ENCODE measurements at places on chromosomes 13 and 19.
A peak's percentile ranks its signal among the peaks of the same experiment; 100 is the strongest.

DNA sequence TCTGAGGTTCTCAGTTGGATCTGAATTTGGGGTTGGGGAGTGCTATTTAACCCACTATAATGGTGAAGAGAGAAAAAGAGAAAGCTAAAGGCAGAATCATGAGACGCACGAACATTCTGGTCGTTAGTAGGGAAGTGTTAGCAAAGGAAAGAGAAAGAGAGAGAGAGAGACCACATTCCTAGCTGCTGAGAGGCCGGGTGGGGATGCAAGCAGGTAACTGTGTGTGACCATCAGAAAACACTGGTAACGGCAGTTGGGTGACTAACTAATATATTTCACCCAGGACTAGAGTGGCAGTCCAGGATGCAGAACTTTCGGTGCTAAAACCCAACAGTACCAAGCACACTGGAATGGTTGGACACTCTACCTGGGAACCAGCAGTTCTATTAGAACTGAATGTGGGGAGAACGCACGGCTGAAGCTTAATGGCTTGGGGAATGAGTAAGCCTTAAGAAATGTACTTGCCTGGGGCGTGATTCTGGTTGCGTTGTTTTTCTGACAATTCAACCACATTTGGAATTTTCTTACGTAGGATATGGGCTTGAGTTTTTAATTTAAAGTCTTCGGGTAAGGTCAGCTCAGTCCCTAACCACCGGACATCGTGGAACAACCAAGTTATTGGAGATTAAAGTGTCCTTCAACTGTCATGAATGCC is 130.2 kb downstream of the DNAJC15 start:
- no peak for DNase-seq

- no peak for DNase-seq
Measured at GRCh38 chr19:10422046-10422461, 1.7 kb downstream of the PDE4A start.

- no peak for DNase-seq
Measured at GRCh38 chr13:96819375-96819774, 174.9 kb downstream of the OXGR1 start.

DNA sequence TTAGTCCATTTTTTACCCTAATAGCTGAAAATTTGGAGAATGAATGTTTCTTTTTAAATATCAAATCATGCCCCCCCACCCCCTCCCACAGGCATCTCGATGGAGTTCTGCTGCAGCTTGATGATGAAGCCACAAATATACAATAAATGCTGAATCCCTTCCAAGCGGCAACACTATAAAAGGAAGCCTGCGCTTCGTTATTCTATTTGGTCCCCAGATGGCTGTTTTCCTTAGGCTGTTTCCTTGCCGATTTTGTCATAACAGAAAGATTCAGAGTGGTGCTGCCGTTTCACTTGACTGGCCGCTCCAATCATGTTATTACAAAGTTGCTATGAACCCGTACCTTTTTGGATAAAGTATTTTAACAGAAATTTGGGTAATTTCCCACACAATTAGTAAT is 79.5 kb downstream of the MYO16 start:
- DNase-seq, result no peak

DNA sequence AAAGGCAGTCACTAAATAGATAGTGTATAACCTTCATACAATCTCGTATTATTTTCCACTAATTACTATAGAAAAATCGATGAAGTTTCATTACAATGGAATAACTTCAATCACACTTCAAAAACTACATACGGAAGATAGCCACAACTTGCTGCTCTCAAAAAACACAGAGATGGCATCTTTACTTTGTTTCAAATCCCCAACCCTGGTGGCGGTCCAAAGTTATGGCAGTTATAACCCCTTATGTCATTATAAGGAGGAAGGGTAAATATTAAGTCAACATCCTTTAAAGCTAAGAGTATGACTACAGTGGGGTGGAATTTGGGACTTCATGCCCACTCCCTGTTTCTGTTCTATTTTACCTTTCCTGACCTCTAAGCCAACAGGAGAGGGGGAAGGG is 146.5 kb downstream of the LACC1 start:
- no peak for DNase-seq

DNA sequence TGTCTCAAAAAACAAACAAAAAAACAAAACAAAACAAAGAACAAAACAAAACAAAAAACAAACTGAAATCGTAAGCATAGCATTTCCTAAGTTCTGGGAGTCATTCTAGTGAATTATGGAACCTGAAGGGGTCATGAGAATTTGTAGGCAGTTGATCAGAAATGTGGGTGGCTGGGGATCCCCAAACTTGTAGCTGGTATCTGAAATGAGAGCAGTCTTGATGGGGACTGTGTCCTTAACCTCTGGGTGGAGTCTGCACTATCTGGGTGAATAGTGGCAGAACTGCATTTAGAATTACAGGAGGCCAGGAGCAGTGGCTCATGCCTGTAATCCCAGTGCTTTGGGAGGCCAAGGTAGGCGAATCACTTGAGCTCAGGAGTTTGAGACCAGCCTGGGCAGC is 6.1 kb downstream of the CLEC4G start:
- DNase-seq, result no peak

DNA sequence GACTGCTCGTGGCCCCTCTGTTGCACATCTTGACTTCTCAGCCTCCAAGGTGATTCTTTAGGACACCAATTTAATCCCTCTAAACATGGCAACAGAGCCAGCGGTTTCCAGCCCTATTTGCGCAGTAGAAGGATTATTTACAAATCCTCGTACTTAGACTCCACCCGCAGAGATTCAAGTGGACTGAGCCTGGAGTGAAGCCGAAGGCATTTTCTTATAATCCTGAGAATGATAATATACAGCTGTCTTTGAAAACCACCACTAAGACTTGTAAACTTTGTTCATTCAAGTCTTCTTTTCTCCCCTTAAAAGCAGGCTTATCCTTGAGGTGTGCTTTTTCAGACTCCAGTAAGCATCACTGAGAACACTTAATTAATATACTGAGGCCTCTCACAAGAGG is 4.8 kb upstream of the DPRX start:
- no peak for DNase-seq

GRCh38 chr13:26342898-26343297 is 89.0 kb downstream of the CDK8 start:
- DNase-seq, result no peak

GRCh38 chr19:10817291-10818038 is 18.5 kb downstream of the TMED1 start:
- DNase-seq, result no peak

DNA sequence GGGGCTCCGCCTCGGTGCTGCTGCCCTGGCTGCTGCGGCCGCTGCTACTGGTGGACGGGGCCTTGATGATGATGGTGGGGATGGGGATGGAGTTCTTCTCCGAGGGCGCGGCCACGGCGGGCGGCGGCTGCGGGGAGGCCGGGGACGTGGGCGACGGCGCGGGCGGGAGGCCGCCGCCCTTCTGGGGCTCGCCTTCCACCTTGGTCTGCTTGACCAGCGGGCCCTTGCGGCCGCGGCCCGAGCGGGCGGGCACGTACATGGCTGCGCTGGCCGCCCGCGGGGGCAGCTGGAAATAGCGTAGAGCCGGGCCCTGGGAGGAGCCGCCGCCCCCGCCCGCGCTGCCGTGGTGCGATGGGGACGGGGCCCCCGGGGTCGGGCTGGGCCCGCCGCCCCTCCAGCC is 19.2 kb downstream of the C19orf81 start:
- no peak for DNase-seq

DNA sequence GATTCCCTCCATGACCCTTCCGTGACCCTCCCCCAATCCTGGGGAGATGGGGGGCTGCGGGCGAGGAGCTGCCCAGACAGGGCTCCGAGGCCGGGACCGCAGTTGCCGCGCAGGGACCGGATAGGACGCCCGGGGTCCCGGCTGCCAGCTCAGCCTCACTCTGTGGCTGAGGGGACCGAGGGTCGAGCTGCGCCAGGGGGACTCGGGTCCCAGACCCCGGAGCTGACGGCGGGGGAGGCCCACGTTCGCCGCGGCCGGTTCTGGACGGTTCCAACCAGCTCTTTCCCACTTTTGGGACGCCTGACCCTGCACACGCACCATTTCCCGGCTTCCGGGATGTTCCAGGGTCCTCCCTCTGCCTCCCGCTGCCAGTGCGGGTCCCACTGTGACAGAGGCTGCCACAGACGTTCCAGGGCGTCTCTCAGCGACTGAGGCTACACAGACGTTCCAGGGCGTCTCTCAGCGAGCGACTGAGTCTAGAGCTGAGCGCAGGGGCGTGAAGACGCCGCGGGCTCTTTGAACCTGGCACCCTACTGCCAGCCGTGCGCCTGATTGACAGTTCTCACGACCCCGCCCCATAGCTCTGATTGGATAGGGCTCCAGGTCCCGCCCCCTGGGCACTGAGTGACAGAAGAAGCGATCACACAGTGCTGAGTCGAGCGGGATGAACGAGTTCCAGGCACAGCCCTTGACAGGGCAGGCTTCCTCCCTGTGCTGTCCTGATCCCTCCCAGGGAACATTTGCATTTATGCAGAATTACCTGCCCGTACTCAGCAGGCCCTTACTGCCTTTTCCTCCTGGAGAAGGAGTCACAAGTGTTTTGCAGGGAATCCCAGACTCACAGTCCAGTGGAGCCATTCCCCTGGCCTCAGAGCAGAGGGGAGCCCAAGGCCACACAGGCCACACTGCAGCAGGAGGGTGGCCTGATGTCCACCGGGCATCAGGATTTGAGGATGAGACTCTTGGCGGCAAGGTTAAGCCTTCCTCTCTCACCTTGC is at the start of gene ZNF563:
TSS of gene ZNF563 (minus strand) at position 472 of the 998 bp plus-strand sequence. CDS start at position 321, 151 bp downstream.
- peak; percentile 54 for DNase-seq
